ENCODE measurements at places on chromosomes 13 and 19. TPM values are rescaled to one million over a fixed set of nuclear protein-coding genes. Genes with fewer than 3 reads are reported as not detected.

ZIC2 gene
- total RNA-seq, result not detected

ZNF737 gene
- 8.2 TPM for total RNA-seq

GNA15 gene
- under 0.01 TPM for total RNA-seq

SOX1 gene
- not detected for total RNA-seq

CEACAM3 gene
- not detected for total RNA-seq

VMAC gene
- total RNA-seq, result 5.4 TPM

CPB2 gene
- not detected for total RNA-seq

Measured in regular cardiac myocyte (primary cell).